ENCODE measurements at places on chromosomes 12 and 14.

DNA sequence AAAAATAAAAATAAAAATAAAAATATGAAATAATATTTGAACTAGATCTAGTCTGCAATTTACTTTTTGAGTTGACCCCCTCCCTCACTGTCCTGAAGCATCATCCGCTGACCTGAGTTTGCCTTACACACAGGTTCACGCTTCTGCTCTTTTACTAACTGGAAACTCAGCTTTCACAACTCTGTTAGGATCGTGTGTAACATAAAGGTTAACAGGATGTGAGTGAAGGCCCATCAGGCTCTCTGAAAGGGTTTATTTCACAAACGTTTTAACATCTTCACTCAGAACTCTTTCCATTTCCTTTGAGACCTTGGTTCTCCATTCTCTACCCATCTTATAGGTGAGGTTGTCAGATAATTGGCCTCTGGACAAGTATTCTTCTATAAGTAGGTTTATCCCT, 191.4 kb downstream of the FOXN3 start:
- no peak for DNase-seq

DNA sequence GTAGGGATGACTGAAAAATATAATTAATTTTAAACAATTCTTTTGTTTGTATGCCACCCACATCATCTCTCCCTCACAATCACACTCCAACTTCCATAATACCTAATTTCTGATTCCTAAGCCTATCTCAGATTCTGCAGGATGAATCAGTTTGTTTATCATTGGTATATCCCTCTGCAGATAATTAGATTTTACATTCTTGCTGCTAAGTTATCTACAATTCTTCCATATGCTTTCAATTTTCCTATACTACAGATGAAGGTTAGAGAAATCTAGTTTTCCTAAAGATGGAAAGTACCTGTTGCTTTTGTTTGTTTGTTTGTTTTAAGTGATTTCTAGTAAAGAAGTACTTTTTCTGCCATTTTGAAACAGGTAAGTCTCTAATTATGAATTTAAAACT, 105.3 kb downstream of the ANKS1B start:
- DNase-seq: no peak

DNA sequence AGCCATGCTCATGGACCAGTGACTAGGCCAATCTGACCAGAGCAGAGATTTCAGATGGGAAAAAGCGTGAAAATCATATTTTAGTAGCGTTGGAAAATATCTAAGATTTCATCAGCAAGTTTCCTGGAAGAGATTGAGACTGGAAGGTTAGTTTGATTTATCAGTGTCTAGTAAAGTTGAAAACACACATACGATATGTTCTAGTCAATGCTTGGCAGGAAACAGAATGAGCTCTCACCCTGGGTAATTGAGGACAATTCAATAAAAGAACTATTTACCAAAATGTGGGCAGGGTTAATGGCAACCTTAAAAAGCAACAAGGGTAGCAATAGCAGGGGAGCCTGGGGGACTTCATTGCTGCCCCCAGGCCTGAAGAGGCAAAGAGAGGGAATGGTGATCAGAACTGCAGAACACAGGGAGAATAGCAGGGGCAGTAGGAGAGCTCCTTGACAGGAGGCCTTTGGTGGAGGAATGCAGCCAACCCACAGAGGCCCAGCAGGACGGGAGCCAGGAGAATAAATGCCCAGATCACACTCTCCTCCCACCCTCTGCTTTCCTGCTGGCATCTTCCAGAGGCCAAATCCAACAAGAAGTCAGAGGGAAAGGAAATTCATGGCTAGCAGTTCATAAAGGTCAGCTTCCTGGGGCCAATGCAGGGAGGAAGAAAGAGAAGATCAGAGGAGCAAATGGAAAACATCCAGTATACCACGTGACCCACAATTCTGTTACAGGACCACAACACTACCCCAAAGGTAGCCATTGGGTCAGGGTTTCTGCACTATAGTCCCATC, 27.6 kb upstream of the LRP6 start:
- no peak for DNase-seq

GRCh38 chr12:21656905-21657325, 727 bp downstream of the LDHB start:
- peak; percentile 32 for DNase-seq

DNA sequence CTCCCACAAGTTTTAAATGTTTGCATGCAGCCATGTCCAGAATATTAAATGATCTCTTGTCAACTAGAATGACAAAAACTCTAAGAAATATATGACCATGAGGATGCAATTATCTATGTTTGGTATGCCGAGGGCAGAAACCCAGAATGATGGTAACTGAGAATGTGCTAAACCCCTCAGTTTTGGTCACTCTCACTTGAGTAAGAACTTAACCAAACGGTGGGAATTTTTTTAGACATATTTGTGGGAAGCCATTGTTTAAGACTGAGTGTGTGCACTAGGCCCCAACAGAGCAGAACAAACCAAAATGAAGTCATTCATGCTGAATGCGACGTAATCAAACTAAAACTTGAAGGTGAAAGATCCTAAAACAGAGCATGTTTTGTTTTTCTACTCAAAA, 1927.9 kb upstream of the SEL1L start:
- DNase-seq: no peak

- DNase-seq: no peak
These were observed 6.6 kb upstream of the KRT4 start for GRCh38 chr12:52820521-52820920.

DNA sequence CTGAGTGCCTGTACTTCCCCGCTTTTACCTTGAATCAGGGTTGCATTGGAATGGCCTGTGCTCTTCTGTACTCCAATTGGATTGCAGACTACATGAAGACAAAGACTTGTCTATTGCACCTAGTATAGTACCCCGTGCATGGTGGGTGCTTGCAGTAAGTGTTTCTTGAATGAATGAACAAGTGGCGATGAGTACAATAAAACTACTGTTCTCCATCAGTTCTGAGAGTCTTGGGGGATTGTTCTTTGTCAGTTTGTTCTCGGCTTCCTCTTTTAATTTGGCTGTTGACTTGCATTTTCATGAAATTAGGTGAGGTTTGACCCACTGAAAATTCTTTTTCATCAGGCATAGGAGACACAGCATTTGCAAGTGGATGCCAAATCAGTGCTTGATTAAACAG, 34.1 kb downstream of the ERH start:
- no peak for DNase-seq

- no peak for DNase-seq
These were observed 513.8 kb upstream of the CCDC196 start for GRCh38 chr14:65972346-65972870.

- DNase-seq: no peak
These were observed 160.6 kb upstream of the HMGA2 start for GRCh38 chr12:65663648-65664047.

- peak; percentile 80 for DNase-seq
These were observed 30.1 kb upstream of the PPP2R5C start for GRCh38 chr14:101731187-101732080.

DNA sequence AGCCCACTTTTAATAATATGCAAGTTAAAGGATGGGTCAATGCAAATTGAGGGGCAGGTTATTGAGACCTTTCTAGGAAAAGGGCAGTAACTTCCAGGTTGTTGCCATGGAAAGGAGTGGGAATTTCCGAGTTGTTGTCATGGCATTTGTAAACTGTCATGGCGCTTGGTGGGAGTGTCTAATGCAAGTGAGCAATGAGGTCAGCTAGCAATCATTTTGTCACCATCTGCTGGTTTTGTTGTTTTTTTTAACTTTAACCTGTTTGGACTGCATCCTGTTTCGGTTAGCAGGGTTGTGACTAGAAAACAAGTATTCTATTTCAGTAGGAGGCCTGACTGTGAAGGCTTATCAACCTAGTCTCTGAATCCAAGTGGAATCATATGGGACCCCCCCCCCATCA, 85.8 kb upstream of the TSPAN11 start:
- DNase-seq: no peak

- no peak for DNase-seq
These were observed 23.6 kb upstream of the GPHB5 start for GRCh38 chr14:63342371-63342770.

- no peak for DNase-seq
These were observed 164.8 kb downstream of the SNAPC1 start for GRCh38 chr14:61927060-61927459.

DNA sequence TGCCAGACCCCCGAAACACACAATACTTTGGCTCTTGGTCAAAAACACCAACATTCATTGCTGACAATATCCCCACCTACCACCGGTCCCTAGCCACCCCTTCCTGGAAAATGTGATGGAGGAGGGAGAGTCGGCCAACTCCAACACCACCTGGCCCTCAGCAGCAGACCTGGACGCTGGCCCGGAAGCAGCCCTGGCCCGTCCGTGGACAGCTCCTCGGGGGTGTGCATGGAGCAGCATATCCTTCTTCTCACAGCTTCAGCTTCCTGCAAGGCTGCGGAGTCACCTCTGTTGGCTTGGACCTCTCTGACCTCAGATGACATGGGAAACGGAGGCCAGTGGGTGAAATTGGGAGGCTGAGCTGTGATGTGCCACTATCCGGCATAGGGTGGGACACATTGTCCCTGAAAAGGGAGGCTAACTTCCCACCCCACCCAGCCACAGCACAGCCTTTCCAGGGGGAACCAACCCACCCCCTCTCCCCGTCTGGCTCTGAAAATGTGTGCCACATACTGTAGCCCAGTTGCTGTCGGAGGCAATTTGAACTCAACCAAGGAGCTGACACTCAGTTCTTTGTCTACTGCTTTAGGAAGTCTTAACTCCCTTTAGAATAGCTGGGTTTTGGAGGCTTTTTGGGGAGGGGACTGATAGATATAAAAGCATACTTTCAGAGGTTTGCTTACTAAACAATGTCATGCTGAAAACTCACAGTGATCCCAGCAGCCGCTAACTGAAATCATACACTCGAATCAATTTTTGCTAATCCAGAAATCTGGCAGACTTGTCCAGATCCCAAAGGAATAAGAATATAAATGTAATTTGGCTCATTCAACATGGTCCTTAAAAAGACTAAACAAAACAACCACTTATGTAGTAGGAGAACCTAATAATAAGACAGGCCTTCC, 43.1 kb upstream of the LTA4H start:
- no peak for DNase-seq

- no peak for DNase-seq
These were observed 327.5 kb upstream of the PDE3A start for GRCh38 chr12:20040831-20041230.

- no peak for DNase-seq
These were observed 19.7 kb downstream of the PHETA1 start for GRCh38 chr12:111349101-111349747.

GRCh38 chr12:66905201-66905600, 226.3 kb upstream of the GRIP1 start:
- DNase-seq: no peak

DNA sequence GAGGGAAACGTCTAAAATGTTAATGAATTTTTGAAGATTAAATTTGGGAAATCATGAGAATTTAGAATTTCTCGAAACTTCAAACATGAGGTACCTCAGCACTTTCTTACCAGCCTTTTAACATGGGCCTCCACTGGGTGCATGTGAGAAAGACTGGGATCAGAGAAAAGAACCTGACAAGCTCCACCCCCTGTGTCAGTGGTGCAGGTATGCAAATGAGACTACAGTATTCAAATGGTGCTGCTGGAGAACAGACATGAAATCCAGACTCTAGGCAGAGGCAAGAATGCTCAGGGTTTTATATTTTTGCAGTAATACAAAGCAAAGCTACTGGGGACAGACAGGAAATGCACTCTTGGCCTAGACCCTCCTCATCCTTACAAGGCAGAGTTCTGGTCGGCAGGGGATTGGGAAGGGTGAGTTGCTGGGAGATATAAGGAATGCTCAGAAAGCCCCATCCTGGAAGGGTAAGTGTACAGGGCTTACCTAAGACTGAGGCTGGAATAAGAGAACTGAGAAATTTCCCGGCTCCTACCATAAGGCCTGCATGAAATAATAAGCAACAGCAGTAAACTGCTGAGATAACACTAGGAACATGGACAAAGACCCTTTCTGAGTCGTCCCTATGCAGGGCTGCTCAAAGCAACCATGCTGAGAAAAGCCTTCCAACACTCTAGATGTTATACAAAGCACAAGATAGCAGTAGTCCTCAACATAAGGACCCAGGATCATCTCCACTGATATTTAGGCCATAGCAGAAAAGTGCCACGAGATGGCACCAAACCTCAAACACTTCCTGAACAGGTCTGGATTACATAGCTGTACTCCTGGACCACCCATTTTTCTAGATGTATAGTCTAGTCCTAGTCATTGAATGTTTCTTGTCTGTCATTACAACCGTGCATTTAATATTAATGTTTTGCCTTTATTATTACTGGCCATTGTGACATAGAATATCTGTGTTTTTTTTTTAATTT, 260.8 kb downstream of the RASSF9 start:
- no peak for DNase-seq

DNA sequence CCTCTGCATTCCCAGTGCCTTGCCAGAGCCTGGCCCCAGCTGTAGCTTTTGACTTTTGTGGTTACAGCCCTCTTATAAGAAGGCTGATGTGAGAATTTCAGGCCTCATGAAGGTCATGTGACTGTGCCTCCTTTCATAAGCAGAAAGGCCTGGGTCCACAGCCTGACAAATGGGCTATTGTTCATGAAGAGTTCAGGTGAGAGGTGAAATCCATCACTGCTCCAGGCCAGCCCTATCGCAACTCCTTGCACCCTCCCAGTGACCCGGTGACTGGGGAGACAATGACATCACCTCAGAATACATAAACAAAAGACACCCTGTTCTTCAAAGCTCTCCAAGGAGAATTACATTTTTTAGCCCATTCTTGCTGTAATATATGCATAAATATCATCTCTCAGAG, 321.5 kb downstream of the PCNX1 start:
- DNase-seq: no peak

DNA sequence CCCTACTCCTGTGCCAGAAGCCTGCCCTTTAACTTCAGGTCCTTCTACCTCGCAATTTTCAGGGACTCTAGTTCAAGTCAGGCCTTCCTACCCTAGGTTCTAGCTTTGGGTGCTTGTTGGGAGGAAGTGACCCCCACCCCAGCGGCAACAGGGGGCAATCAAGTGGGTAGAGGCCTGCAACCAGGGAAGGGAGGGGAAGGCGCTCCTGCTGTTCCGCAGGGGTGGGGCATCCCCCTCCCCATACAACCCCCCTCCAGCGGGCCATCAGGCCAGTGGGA, 204 bp upstream of the PRPH start:
- DNase-seq: no peak

DNA sequence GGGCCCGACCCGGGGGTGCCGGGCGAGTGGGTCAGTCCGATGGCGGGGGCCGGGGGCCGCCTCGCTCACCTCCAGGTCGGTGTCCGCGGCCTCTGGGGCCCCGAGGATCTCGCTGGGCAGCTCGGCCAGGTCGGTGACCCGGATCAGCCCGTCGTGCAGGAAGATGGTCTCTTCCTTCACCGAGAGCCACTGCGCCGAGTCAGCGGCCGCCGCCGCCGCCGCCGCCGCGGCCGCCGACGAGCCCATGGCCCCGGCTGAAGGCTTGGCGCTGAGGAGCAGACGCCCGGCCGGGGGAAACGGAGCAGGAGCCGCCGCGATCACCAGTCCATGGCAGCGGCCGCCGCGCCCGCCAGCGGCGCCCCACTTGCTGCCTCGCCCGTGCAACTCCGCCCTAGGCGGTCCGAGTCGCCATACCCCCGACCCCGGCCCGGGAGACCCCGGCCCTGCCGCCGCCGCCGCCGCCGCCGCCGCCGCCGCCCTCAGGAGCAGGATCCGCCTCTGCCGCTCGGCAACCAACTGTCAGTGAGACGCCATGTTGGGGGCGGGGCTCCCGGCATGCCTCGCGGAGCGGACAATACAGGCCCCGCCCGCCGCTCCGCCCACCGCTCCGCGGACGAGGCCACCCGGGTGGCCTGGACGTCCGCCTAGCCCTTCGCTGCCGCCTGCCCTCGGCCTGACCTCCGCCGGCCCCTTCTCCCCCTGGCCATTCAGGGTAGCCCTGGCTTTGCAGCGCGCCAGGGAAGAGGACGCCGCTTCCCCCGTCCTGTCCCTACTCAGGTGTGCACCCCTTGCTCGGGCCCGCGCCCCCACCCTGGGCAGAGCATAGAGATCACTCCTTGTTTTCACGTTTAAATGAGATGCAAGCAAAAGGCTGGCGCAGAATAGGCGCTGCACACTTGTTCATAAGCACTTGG, at the start of gene HECTD4:
TSS of gene HECTD4 (minus strand) at position 549 of the 914 bp plus-strand sequence. CDS start at position 246, 303 bp downstream.
- peak; percentile 90 for DNase-seq
